ENCODE measurements at places on chromosomes 3 and 15. TPM values are rescaled to one million over a fixed set of nuclear protein-coding genes. Genes with fewer than 3 reads are reported as not detected.

CPLX3 gene
- total RNA-seq: 0.14 TPM

CYP1A2 gene
- total RNA-seq: 0.09 TPM

MESP1 gene
- 0.89 TPM for total RNA-seq

DAZL gene
- total RNA-seq: not detected

MTHFS gene
- total RNA-seq: 12.5 TPM

- no peak for DNase-seq
Observed at GRCh38 chr3:95227092-95227491, 1164.2 kb downstream of the NSUN3 start.

DNA sequence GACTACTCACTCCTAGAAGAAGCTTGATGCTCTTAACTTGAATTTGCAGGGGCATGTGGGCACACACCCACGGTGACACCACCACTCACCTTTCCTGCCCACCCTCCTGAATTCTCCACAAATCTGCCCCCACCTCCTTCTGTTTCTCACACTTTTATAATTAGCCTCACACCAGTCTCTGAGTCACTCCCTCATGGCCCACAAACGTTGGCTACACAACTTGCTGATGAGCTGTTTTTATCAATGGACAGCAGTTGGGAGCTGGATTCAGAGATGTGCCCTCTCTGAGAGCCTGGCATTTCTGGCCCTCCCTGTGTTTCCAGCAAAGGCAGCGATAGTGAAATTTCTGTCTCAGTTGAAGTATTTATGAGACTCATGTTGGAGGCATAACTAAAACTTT lies 1.3 kb downstream of the COLQ start:
- no peak for DNase-seq

- no peak for DNase-seq
Observed at GRCh38 chr15:77564938-77565337, 67.8 kb downstream of the LINGO1 start.

DNA sequence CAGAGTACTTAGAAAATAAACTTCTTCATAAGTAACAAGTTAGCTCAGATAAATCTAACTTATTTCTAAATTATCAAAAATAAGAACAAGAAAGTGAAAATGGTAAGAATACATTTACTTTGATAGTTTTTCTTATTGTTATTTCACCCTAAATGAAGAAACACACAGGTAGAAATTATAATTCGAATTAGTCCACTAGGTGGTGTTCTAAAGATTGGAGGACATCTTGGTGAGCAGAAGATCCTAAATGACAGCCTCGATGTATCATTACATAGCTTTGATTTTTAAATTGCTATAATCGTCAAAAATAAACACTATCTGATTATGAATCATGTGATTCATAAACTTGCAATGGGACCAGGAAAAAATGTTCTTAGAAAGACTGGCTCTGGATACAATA lies 280.8 kb upstream of the UBE2E2 start:
- DNase-seq: no peak

- DNase-seq: no peak
Observed at GRCh38 chr3:25938566-25939325, 148.9 kb downstream of the OXSM start.

DNA sequence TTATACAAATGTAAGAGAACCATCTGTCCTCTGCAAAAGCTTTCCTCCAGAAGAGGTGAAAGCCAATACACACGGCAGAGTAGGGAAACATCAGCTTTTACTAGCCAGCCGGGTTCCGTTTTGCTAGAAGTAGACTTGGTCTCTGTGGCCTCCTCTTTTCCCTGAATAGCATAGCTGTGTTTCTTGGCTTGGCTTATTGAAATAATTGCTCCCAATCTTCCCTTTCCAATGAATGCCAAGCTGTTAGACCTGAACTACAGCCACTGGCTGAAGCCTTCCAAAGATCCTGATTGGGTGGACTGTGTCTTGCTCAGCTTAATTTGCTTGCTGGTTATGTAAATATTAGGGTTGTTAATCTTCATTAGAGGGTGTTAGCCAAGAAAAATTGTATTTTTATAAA lies 157.8 kb upstream of the ROPN1 start:
- no peak for DNase-seq

GRCh38 chr15:92810418-92811138 lies 89.5 kb upstream of the CHD2 start:
- no peak for DNase-seq

DNA sequence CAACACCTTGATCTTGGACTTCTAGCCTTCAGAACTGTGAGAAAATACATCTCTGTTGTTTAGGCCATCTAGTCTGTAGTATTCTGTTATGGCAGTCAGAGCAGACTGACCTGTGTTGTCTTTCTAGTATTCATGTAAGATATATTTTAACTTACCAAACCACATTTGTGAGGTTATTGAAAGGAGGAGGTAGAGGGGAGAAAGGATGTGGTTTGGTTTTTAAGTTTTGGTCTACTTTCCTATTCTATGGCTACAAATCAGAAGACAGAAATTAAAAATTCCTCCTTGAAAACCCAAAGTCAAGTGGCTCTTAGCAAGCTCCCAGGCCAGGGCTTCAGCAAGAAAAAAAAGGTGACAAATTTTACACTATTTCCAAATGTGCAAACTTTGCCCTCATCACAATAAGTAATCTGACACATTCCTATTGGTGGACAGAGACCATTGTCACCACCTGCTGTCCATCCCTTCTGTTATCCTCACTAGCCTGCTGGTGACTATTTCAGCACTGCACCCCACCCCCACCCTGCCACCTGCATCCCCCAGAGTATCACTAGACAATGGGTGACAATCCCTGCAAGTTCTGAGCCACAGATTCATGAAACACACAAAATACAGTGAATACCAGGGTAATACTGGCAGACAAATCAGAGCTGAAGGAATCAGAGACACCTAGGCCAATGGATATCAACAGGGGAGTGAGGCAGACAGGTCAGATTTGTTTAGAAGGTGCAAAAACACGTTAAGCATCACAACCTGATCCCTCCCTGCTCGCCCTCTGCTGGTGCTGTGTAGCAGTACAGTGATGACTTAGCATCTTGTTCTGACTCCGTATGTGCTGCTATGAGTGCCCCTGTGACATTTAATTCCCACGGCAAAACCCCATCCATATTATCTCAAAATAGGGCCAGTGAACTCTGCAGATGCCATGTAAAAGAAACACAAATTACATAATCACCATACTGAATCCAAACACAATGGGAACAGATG lies 79.0 kb upstream of the DCLK3 start:
- no peak for DNase-seq

- no peak for DNase-seq
Observed at GRCh38 chr3:186209810-186210752, 101.2 kb upstream of the ETV5 start.

DNA sequence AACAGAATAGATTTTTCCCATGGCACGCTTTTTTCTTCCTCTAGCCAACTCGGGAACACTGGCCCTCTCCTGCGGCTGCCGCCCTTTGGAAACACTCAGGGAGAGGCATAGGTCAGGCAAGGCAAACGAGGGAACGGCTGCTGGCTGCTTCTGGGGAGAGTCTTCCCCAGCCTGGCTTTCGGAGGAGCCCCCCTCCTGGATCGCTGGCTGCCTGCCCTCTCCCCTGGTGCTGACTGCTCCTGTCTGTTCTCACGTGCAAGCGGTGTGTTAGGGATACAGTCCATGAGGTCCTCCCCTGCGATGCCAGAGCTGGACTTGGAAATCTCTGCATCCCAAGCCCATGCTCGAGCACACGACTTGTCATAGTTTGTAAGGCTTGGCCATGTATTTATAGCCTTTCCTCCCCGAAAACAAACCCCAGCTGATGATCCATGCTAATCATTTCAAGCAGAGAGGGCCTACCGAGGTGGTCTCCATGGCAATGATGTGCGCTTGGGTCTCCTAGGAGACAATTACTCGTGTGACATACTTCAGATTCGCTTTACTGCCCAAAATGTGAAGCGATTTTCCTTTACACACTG lies 315.6 kb upstream of the ATP10A start:
- no peak for DNase-seq

GRCh38 chr3:40292637-40293349 lies 16.7 kb upstream of the EIF1B start:
- DNase-seq: no peak

GRCh38 chr3:100073714-100074307 lies 40.5 kb downstream of the FILIP1L start:
- DNase-seq: no peak

DNA sequence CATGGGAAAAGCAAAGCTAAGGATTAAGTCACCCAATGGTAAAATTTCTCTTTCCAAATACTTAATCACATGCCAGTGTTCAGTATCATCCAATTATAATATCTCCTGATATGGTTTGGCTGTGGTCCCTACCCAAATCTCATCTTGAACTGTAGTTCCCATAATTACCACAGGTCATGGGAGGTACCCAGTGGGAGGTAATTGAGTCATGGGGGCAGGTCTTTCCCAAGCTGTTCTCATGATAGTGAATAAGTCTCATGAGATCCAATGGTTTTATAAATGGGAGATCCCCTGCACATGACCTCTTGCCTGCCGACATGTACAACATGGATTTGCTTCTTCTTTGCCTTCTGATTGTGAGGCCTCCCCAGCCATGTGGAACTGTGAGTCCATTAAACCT lies 26.1 kb upstream of the NMB start:
- no peak for DNase-seq

DNA sequence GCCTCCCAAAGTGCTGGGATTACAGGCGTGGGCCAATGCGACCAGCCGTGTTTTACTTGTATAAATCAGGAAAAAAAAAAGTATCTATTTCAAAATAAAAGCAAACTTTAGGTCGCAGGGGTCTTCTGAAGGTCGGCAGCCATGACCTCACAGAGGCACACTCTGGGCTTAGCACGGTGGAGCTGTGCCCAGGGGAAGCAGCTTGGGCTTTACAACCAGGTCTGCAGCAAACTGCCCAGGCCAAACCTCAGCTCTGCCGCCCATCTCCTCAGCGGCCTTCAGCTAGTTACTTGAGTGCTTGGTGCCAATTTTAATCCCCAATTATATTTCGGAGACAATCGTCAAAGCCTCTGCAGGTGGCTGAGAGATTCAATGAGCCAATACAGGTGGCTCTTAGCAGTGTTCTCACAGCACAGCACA lies 30.1 kb downstream of the ZDHHC19 start:
- no peak for DNase-seq

- no peak for DNase-seq
Observed at GRCh38 chr15:52172869-52173268, 18.3 kb downstream of the GNB5 start.

GRCh38 chr15:66901336-66902100 lies 163.9 kb upstream of the SMAD3 start:
- DNase-seq: no peak
